Activated naive CD4-positive, alpha-beta T cell (primary cell): ENCODE measurements at places on chromosomes 3 and 15.

DNA sequence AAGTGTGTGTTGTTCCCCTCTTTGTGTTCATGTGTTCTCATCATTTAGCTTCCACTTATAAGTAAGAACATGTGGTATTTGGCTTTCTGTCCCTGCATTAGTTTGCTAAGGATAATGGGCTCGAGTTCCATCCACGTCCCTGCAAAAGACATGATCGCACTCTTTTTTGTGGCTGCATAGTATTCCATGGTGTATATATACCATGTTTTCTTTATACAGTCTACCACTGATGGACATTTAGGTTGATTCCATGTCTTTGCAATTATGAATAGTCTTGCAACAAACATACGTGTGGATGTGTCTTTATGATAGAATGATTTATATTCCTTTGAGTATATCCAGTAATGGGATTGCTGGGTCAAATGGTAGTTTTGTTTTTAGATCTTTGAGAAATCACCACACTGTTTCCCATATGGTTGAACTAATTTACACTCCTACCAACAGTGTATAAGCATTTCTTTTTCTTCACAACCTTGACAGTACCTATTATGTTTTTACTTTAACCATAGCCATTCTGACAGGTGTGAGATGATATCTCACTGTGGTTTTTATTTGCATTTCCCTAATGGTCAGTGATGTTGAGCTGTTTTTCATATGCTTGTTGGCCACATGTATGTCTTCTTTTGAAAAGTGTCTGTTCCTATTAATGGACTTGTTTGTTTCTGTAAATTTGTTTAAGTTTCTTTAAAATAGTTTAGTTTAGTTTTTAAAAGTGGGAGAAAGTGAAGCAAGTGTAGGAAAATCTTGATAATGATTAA lies 21.9 kb upstream of the SLC30A4 start:
- DNase-seq: no peak

GRCh38 chr3:70620956-70621355 lies 308.5 kb upstream of the MDFIC2 start:
- DNase-seq: no peak

DNA sequence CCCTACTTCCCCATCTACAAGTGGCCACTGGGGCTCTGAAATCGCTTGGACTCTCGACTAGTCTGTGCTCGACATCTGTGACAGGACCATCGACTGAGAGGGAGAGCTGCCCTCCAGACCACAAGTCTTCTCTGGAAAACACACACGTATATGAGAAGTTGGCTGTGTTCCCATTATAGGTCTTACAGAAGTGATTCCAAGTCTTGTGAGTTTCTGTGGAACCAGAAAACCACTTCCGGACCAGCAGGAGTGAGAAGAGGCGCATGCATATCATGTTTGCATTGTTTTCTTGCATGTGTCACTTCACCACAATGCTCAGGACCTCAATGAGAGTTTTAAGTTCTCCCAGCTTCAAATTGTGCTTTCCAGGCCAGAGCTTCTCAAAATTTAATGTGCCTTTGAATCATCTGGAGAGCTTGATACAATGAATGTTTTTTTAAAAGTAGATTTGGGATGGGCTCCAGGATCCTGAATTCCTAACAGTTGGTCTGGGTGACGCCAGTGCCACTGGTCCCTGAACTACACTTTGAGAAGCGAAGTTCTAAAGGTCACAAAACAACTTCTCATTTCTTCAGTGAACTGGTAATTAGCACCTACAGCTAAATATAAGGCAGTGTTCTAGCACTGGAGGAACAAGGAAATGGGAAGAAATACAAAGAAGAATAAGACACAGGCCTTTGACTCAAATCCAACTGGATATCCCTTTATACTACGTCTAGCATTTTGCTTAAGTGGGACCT lies 15.7 kb downstream of the LIPC start:
- no peak for DNase-seq

DNA sequence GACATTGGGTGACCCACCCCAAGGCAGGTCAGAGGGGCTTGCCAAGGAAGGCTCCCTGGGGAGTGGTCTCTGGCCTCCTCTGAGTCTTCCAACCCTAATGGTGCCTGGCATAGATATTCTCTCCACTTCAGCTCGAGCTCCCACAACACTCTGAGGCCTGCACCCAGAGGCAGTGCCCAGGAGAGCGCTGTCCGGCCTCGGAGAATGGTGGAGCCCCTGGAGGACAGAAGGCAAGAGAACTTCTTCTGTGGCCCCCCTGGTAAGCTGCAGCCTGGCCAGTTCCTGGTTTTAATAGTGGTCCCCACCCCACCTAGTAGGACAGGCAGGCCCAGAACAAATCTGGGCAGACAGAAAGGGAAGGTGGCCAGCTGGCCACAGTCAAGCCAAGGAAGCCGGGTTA lies 7.0 kb downstream of the DISP2 start:
- no peak for DNase-seq

- DNase-seq: no peak
Measured at GRCh38 chr15:80596521-80596976, 98.6 kb upstream of the ABHD17C start.
